ENCODE measurements at places on chromosomes 3 and 15.

DNA sequence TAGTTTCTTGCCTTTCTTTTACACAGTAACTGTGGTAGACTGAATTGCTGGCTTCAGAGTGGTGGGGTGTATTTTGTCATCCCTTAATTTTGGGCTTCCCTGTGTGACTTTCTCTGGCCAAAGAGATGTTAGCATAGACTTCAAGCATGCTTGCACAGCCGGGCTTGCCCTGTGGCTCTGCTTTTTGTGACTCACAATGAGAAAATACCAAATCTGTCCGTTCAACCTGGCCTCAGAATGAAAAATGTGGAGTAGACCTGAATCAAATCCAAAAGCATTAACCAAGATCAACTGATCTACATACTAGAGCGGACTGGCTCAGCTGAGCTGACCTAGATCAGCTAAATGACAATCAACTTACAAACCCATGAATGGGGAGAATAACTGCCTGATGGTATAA lies 51.4 kb downstream of the PLAAT1 start:
- DNase-seq, result no peak

DNA sequence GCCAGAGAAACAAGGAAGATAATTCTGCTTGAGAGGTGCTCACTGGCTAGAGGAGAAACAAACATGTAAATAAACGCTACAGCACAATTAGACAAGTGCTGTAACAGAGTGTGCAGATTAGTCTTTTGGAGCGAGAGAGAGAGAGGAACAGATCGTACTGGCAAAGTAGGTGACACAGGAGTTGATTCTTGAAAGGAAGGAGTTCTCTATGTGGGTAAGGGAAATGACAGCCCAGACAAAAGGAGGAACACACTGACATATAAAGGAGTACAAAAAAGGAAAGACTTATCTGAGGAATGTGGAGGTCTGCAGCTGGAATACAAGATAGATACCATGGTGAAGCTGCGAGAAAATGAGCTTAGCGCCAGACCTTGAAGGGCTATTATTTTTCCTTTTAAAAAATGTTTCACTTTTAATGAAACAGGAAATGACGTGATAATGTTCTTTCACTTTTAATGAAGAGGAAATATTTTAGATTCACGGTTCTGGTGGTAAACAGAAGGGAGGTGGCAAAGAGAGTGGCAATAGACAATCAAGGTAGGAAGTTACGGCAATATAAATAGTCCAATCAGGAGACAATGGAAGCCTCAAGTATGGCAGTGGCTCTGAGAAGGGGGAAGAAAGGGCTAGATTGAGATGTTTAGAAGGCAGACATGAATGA lies 202.9 kb downstream of the VPS13C start:
- DNase-seq, result no peak

GRCh38 chr15:45869034-45869668 lies 234.3 kb downstream of the SQOR start:
- DNase-seq, result no peak

- peak; percentile 79 for DNase-seq
Measured at GRCh38 chr15:44427756-44428724, 611 bp downstream of the CTDSPL2 start.

DNA sequence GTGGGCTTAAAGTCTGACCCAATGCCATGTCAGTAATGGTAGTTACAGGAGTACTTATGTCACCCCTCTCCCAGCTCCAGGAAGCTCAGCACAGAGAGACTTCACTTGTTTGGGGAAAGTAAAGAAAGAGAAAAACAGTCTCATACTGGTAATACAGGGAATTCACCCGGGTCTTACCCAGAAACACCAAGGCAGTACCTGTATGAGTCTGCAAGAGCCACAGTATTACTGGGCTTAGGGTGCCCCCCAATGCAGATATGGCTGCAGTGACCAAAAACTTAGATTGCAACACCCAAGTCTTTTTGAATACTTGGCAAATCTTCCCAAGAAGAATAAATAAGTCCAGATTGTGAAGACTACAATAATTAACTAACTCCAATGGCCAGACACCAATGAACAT lies 622.1 kb downstream of the IGSF11 start:
- DNase-seq, result no peak

- peak; percentile 2 for DNase-seq
Measured at GRCh38 chr15:27237319-27237939, 266.4 kb downstream of the GABRG3 start.

DNA sequence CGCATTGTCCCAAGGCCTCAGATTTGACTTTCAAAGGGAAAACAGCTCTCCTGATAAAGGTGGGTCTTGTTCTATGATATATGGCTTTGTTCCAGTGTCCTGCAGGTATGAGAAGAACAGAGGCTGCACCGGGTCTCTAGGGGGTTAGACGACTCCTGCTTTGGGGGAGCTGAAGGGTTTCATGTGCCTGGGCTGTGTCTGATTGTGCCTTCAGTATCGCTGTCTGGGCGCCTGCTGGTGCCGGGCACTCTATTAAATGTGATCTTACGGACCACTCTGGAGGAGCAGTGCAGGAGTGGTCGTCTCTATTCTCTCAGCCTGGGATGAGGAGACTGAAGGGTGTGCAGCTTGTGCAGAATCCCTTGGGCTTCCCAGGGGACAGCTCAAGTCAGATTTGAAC lies 16.0 kb downstream of the PAQR5 start:
- DNase-seq, result no peak

DNA sequence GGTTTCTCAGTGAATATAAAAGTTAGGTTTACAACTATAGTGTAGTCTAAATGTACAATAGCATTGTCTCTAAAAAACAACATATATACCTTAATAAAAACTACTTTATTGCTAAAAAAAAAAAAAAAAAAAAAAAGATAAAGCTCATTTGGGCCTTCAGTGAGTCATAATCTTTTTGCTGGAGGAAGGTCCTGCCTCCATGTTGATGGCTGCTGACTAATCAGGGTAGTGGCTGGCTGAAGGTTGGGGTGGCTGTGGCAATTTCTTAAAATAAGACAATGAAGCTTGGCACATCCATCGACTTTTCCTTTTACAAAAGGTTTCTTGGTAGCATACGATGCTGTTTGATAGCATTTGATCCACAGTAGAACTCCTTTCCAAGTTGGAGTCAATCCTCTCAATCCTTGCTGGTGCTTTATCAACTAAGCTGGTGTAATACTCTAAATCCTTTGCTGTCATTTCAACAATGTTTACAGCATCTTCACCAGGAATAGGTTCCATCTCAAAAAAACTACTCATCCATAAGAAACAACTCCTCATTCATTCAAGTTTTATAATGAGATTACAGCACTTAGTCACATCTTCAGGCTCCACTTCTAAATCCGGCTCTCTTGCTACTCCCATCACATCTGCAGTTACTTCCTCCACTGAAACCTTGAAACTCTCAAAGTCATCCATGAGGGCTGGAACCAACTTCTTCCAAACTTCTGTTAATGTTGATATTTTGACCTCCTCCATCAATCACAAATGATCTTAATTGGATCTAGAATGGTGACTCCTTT lies 13.3 kb downstream of the ZNF280D start:
- no peak for DNase-seq

- no peak for DNase-seq
Measured at GRCh38 chr3:58131101-58131825, 79.5 kb downstream of the DNASE1L3 start.

- DNase-seq, result no peak
Measured at GRCh38 chr3:46500656-46501635, 3.2 kb downstream of the RTP3 start.

- DNase-seq, result no peak
Measured at GRCh38 chr3:134928392-134928791, 133.3 kb downstream of the EPHB1 start.

- no peak for DNase-seq
Measured at GRCh38 chr3:53069422-53070068, 23.7 kb upstream of the SFMBT1 start.

- DNase-seq, result no peak
Measured at GRCh38 chr3:49530231-49530630, 24.0 kb upstream of the BSN start.

DNA sequence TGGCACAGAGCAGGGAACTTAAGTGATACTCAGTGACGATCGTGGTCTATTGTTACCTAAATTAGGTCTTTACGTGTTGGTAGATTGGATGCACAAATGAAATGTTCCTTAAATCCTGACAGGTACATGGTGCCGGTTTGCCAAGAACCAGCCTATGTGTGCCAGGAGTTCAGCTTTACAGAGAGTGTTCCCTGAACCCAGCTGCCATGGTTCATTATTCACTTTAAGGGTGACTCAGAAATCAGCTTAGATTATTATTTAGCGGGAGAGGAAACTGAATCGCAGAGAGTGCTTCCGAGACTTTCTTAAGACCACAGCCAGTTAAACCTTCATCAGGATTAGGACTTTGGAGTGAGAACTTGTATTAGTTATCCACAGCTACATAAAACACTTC lies 21.5 kb downstream of the FAM43A start:
- no peak for DNase-seq

- no peak for DNase-seq
Measured at GRCh38 chr15:72451224-72451623, 22.9 kb upstream of the ARIH1 start.

DNA sequence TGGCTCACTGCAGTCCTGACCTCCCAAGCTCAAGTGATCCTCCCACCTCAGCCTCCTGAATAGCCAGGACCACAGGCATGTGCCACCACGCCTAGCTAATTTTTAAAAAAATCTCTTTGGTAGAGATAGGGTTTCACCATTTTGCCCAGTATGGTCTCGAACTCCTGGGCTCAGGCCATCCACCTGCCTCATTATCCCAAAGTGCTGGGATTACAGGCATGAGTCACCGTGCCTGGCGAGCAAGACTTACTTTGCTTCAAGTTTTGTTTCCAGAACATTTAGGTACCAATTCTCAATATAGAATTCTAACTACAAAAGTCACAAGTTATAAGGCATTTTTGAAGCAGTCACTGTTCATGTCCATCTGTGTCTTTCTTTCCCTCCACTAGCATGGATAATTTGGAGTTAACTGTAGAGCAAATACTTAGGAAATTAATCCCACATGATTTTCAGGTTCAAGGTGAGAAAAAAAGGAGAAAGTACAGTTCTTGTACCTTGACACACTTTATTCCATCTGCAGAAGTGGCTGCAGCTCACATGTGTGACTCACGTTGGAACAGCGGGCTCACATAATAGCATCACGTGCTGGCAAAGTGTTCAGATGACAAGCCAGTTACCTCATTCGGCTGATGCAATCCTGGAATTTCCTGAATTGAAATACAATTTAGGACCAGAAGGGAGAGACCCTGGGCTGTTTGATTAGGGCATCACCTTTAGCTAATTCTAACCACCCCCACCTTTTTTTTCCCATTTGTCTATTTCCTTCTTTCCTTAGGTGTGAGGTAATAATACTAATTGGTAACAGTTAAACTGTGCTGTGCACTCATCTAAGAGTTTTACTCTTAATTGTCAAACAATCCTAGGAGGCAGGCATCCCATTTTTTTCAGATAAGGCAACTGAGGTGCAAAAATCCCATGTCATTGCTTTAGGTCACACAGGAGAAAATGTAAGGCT lies 46.9 kb upstream of the NEDD4 start:
- no peak for DNase-seq

- no peak for DNase-seq
Measured at GRCh38 chr15:51283026-51283425, 55.4 kb downstream of the CYP19A1 start.

GRCh38 chr15:52584414-52584813 lies 15.6 kb upstream of the ARPP19 start:
- DNase-seq, result no peak

DNA sequence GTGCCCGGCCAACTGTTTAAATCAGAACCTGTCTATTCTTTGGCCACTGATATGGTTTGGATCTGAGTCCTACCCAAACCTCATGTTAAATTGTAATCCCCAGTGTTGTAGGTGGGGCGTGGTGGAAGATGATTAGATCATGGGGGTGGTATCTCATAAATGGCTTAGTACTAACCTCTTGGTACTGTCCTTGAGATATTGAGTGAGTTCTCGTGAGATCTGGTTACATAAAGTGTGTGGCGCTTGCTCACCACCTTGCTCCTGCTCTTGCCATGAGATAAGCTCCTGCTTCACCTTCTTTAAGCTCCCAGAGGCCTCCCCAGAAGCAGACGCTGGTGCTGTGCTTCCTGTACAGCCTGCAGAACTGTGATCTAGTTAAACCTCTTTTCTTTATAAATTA lies 42.4 kb downstream of the REC114 start:
- DNase-seq, result no peak

GRCh38 chr3:54259636-54260035 lies 137.3 kb downstream of the CACNA2D3 start:
- no peak for DNase-seq

GRCh38 chr3:39234651-39235050 lies 42.3 kb upstream of the XIRP1 start:
- no peak for DNase-seq

DNA sequence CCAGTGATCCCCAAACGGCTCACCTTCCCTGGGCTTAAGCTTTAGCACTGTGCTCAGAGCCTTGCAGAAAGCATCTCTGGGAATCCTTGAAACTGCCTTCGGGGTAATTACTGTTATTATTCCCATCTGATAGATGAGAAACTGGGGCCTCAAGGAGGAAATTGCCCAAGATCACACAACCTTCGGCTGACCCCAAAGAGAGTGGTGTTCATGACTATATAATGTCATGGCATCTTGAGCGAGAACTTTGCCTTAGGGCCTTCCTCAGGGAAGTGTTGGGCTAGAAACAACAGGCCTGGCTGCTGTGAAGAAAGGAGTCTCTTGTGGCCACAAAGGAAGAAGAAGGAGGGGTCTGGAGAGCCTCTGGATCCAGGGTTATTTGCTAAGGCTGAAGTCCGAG lies 388.7 kb upstream of the CFAP20DC start:
- no peak for DNase-seq

- DNase-seq, result no peak
Measured at GRCh38 chr3:25665315-25666280, 891 bp upstream of the TOP2B start.

DNA sequence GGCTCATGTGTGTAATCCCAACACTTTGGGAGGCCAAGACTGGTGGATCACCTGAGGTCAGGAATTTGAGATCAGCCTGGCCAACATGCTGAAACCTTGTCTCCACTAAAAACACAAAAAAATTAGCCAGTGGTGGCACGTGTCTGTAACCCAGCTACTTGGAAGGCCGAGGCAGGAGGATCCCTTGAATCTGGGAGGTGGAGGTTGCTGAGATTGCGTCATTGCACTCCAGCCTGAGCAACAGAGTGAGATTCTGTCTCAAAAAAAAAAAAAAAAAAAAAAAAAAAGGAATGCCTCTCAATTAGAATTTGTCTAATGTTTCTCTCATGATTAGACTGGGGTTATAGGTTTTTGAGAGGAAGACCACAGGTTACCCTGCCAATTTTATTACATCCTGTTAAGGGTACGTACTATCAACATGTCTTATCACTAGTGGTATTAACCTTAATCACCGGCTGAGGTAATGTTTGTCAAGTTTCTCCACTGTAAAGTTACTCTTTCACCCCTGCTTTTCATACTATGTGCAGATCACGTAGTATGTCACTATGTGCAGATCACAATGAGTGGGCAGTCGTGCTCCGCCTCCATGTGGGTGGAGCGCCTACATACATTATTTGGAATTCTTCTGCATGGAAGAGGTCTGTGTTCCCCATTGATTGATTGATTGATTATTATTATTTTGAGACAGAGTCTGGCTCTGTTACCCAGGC lies 6.2 kb upstream of the RPAP1 start:
- DNase-seq, result no peak

GRCh38 chr3:39126532-39127071 lies 19.1 kb downstream of the TTC21A start:
- no peak for DNase-seq

All from NCI-H748 treated with DMSO at 0.1 percent for 48 hours (cell line).